Stimulated activated CD4-positive, alpha-beta T cell treated with anti-CD3 and anti-CD28 coated beads, Interleukin-12 subunit alpha, Interleukin-12 subunit beta, amount 100 ng/mL, for 48 hours (primary cell): ENCODE measurements at places on chromosomes 12 and 14.

- no peak for DNase-seq
Measured at GRCh38 chr14:89280600-89280999, 136.4 kb downstream of the FOXN3 start.

- no peak for DNase-seq
Measured at GRCh38 chr12:114416028-114416427, 10.1 kb upstream of the TBX5 start.

GRCh38 chr14:58662759-58663158 lies 25.0 kb downstream of the DACT1 start:
- DNase-seq, result no peak

- no peak for DNase-seq
Measured at GRCh38 chr14:50829489-50830043, 1.4 kb downstream of the NIN start.
